ENCODE measurements at places on chromosomes 11 and 22. TPM values are rescaled to one million over a fixed set of nuclear protein-coding genes. Genes with fewer than 3 reads are reported as not detected.
A peak's percentile ranks its signal among the peaks of the same experiment; 100 is the strongest.

IL10RA gene
- total RNA-seq = 274 TPM

RIMBP3C gene
- total RNA-seq = 1.2 TPM

MIEF1 gene
- total RNA-seq = 16.9 TPM

RAB6A gene
- total RNA-seq = 63.8 TPM

DUSP8 gene
- total RNA-seq = 79.5 TPM

TRPM5 gene
- total RNA-seq = 0.08 TPM

SGSM1 gene
- total RNA-seq = 0.70 TPM

- H3K27me3 ChIP-seq = no peaks in the 10 kb centered on the region
- DNase-seq = no peak
- H3K4me3 ChIP-seq = peak overlapping the region; percentile 97
- H3K4me1 ChIP-seq = peaks cover 20% of the 10 kb centered on the region
- H3K27ac ChIP-seq = peak overlapping the region; percentile 84
- peaks cover 3% of the 10 kb centered on the region for H3K36me3 ChIP-seq
These were observed 1.3 kb downstream of the C11orf21 start for GRCh38 chr11:2300290-2300935.

- H3K27ac ChIP-seq = peak overlapping the region; percentile 84
- DNase-seq = no peak
- H3K36me3 ChIP-seq = no peaks in the 10 kb centered on the region
- peaks cover 28% of the 10 kb centered on the region for H3K4me1 ChIP-seq
These were observed 40.0 kb downstream of the DUSP8 start for GRCh38 chr11:1532014-1532586.

DNA sequence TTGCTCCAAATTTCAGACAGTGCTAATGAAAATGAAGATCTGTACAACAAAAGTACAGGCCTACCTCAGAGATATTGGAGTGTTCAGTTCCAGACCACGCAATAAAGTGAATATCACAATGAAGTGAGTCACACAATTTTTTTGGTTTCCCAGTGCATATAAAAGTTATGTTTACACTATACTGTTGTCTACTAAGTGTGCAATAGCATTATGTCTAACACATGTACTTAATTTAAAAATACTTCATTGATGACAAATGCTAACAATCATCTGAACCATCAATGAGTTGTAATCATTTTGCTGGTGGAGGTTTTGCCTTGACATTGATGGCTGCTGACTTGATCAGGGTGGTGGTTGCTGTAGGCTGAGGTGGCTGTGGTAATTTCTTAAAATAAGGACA is 60.6 kb upstream of the E2F8 start:
- H3K4me1 ChIP-seq = no peaks in the 10 kb centered on the region
- H3K36me3 ChIP-seq = no peaks in the 10 kb centered on the region
- H3K27ac ChIP-seq = no peak overlapping the region
- DNase-seq = no peak
- H3K27me3 ChIP-seq = peaks cover 43% of the 10 kb centered on the region

GRCh38 chr22:25754527-25755202 is 12.7 kb downstream of the MYO18B start:
- H3K27ac ChIP-seq = no peak overlapping the region
- H3K4me1 ChIP-seq = peaks cover 5% of the 10 kb centered on the region
- H3K27me3 ChIP-seq = peaks cover 10% of the 10 kb centered on the region
- H3K36me3 ChIP-seq = no peaks in the 10 kb centered on the region
- H3K4me3 ChIP-seq = no peak overlapping the region

GRCh38 chr11:22472306-22472705 is 134.1 kb downstream of the SLC17A6 start:
- DNase-seq = no peak
- H3K4me1 ChIP-seq = no peaks in the 10 kb centered on the region
- H3K4me3 ChIP-seq = no peak overlapping the region
- H3K27me3 ChIP-seq = peaks cover 12% of the 10 kb centered on the region
- no peak overlapping the region for H3K27ac ChIP-seq

DNA sequence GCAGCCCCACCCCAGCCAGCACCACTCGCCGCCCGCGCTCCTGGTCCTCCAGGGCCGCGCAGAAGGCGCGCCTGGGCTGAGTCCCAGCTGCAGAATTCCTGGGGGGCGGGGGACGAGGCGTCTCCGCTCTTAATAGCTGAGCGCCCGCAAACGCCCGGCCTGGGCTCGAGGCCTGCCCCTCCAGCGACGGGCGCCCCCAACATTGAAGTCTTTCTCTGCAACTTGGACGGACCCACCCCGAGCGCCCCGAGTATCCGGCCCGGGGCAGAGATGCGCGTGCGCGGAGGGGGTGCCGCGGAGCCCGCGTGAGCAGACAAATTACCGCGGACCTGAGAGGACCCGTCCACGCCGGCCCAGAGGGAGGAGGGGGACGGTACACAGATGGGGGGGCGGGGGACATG is 6.7 kb upstream of the SYT7 start:
- DNase-seq = peak; percentile 23
- peaks cover 16% of the 10 kb centered on the region for H3K36me3 ChIP-seq
- H3K27ac ChIP-seq = no peak overlapping the region
- peaks cover 45% of the 10 kb centered on the region for H3K27me3 ChIP-seq

DNA sequence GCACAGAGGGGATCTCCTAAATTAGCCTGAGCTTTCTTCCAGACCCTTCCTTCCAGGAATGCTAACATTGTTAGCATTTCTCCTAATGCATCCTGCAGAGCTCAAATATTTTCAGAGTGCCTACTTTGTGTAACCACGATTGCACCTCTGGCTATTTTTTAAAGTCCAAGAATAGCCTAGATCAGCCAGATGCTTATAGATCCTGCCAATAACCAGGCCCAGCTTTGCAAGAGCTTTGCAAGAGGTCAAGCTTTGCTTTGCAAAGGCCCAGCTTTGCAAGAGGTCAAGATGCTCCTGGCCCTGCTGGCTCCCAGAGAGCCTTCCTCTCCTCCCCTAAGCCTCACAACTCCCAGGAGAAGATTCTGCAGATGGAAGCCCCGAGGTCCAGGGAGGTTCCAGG is 491.9 kb downstream of the MN1 start:
- H3K27ac ChIP-seq = no peak overlapping the region
- no peaks in the 10 kb centered on the region for H3K27me3 ChIP-seq
- no peak overlapping the region for H3K4me3 ChIP-seq
- H3K4me1 ChIP-seq = no peaks in the 10 kb centered on the region
- DNase-seq = no peak

GRCh38 chr11:121877152-121877551 is 238.9 kb downstream of the BLID start:
- H3K4me1 ChIP-seq = no peaks in the 10 kb centered on the region
- H3K27me3 ChIP-seq = no peaks in the 10 kb centered on the region

Measured in T-helper 17 cell (primary cell).